ENCODE measurements at places on chromosomes 3 and 15. TPM values are rescaled to one million over a fixed set of nuclear protein-coding genes. Genes with fewer than 3 reads are reported as not detected.

CA12 gene
- 7.7 TPM for total RNA-seq

CTXND1 gene
- total RNA-seq: 0.41 TPM

DNA sequence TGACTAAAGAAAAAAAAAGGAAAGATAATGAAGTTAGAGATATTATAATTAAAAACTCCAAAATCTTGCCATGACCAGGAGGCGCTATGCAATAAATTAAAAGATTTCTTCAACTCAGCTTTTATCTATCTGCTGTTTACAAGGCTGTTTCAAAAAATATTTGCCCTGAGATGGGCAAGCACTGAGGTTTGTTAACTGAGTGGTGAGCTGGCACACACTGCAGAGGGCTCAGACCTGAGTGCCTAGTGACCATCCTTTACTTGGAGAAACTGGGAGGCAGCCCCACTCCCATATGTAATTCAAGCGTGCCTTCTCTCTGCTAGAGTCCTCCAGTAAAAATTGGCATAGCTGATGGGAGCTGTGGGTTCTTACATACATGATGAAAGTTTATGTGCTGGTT, 198.7 kb upstream of the TBC1D5 start:
- no peak for DNase-seq

DNA sequence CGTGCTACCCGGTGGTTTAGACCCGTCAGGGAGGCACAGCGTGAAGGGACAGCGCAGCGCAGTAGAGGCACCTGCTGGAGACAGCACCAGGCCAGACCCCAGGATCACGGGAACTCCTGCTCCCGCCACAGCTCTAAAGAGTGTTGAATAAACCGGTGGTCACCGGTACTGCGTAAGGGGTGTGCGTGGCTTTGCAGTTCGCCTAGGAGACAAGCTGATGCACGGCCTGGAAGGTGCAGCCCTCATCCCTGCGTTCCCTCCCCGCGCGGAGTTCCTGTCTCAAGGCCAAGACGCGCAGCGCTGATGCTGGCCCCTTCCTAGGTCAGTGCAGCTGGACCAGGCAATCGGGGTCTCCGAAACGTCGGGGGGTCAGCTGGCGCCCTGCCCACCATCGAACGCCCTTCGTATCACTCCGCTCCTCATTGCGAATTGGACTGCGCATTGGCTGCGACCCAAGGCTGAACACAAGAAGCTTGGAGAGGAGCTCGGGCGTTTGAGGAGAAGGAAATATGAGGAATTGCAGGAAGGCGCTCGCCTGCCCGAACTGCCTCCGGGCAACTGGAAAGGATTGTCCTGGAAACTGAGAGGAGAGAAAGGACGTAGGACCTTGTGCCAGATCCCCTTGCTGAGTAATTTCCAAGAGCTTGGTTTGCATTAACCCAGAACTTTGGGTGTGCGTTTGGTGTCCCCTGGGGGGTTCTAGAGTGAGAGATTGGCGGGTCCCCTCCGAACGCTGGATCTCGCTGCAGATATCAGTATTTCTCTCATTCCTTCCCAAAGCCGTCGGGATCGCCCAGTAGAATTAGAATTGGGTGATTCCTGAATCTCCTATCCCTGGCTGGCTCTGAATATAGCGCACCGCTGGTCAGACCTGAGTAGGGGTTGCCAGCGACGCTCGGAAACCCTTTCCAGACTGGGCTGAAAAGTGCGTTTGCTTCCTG, 2.3 kb upstream of the SOX14 start:
- DNase-seq: no peak

DNA sequence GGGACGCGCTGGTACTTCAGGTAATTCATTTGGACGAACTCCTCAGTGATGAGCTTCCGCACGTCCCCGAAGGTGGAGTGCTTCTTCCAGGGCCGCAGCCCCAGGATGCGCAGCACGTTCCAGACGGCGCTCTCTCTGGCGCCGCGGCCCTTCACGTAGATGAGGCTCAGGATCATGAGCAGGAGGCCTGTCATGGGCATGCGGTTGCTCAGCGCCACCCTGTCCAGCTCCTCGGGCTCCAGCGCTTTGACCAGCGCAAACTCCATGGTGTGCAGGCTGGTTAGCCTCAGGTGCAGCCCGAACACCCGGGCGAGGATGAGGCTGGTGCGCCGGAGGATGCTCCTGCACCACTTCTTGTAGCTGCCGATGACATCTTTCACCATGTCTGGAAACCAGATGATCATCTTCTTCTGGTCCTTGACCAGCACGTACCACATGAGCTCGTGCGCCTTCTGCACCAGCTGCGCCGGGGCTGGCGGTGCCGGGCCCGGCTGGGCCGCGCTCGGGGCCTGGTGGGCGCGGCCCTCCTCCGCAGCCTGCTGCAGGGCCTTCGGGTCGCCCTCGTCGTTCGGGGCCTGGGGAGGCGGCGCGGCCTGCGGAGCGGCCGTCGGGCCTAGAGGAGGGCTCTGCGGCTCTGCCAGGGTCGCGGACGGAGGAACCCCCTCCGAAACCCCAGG, 501 bp downstream of the NDN start:
- DNase-seq: no peak
